ENCODE measurements at places on chromosomes 13 and 19. TPM values are rescaled to one million over a fixed set of nuclear protein-coding genes. Genes with fewer than 3 reads are reported as not detected.

Gene OR7D4
- not detected for total RNA-seq

Gene ZNF677
- total RNA-seq: not detected

Gene DOHH
- total RNA-seq: 6.9 TPM

Gene ZNF431
- total RNA-seq: 4.1 TPM

Gene SIGLEC8
- not detected for total RNA-seq

Gene TNFAIP8L1
- 2.8 TPM for total RNA-seq

Gene TMEM59L
- 1.2 TPM for total RNA-seq

Gene SHKBP1
- total RNA-seq: 26.6 TPM

Gene SIGLEC10
- total RNA-seq: not detected

Gene VSTM1
- not detected for total RNA-seq

Gene ZNF440
- 5.5 TPM for total RNA-seq

Gene OR7C2
- not detected for total RNA-seq

Gene CYP2A6
- not detected for total RNA-seq

Gene LATS2
- 2.7 TPM for total RNA-seq

Gene KLK14
- total RNA-seq: not detected
